ENCODE measurements at places on chromosomes 5 and 9.

- no peak for DNase-seq
Measured at GRCh38 chr9:95047452-95048224, 269.9 kb downstream of the FANCC start.

GRCh38 chr9:115158661-115159481 lies 40.9 kb upstream of the TNC start:
- DNase-seq, result no peak

DNA sequence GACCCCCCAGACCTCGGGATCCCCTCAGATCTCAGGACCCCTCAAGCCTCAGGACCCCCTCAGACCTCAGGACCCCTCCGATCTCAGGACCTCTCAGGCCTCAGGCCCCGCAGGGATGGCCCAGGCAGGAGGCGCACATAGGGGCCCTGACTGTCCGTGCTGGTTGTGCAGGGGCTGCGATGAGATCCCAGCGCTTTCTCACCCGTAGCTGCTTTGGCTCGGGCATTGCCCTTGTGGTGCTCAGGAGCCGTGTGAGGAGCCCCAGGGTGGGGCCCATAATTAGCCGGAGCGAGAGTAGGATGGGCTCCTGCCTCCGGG lies 680 bp upstream of the LPCAT1 start:
- DNase-seq, result no peak

- DNase-seq, result no peak
Measured at GRCh38 chr9:137171149-137171900, 531 bp downstream of the TMEM210 start.

DNA sequence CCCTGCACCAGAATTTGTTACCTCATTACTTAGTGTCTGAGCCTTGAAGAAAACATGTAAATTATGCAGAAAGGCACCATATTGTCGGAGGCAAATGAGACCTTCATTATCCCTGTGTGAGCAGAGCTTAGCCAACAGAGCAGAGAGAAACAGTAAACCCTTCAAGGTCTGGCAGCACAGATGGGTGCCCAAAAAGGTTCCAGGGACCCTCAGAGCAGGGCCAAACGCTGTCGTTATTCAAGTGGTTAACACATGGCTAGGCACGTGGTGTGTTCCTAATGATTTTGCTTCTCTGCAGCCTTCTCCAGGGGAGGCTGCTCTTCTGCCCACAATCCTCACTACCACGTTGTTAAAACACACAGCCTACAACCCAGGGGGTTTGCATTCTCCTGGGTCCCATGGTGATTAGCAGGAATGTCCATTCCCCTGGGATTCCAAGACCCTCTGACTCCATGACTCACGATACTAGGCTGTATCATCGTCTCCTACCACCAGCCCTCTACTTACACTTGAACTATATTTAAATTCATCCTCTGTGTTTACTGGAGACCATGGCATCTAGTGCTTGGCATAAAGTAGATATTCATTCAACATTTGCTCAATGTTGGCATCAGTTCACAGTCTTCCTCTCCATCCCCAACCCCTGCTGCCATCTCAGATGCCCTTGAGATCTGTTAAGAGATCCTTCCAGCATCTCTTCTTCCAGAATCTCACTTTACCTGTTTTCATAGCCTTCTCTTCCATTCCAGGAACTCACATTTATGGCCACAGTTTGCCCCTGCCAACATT lies 174.5 kb upstream of the RAD23B start:
- DNase-seq, result no peak

- DNase-seq, result no peak
Measured at GRCh38 chr9:93107825-93108161, 11.8 kb downstream of the CARD19 start.

DNA sequence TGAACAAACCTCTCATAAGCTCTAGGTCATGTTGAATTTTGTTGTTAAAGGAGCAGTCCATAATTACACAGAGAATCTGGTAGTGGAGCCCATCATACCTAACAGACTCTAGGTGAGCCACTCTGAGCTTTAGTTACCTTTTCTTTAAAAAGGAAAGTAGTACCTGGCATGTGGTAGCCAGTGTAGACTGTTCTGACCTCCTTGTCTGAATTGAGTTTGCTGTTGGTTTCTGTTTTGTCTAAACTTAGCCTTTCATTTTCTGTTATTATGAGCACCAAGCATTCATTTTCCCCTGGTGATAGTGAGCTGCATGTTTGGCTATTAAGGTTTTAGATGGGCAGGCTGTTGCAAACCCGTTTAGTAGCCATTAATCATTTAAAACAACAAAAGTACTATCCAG lies 112.2 kb downstream of the MAST4 start:
- no peak for DNase-seq

DNA sequence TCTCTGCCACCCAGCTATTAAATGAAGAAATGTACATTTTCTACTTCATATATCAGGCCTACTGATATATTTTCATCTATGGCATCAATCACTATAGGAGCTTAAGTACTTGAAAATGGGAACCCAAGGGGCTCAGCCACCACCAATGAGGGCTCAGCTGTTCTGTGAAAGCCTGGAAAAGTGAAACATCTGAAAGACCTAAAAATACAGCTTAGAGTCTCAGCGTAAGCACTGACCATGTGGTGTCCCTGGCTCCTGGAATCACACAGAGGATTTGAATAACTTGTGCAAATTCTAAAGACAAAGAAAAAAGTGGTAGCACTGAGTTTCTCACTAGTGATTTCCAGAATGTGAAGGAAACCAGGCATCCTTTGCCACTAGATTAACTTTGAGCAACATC lies 64.5 kb downstream of the PTPRD start:
- no peak for DNase-seq

GRCh38 chr5:56160723-56161438 lies 72.2 kb downstream of the ANKRD55 start:
- no peak for DNase-seq
